ENCODE measurements at places on chromosomes 13 and 19.

GRCh38 chr19:7769171-7769570, 6.1 kb downstream of the CLEC4M start:
- no peak for DNase-seq

DNA sequence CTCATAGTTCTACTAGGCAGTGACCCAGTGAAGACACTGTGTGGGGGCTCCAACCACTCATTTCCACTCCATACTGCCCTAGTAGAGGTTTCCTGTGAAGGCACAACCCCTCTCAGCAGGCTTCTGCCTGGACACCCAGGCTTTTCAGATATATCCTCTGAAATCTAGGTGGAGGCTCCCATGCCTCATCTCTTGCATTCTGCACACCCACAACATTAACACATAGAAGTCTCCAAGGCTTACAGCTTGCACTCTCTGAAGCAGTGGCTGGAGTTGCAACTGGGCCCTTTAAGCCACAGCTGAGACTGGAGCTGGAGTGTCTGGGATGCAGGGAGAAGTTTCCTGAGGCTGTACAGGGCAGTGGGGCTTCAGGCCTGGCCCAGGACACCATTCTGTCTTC, 347.7 kb upstream of the SPRY2 start:
- DNase-seq: no peak

DNA sequence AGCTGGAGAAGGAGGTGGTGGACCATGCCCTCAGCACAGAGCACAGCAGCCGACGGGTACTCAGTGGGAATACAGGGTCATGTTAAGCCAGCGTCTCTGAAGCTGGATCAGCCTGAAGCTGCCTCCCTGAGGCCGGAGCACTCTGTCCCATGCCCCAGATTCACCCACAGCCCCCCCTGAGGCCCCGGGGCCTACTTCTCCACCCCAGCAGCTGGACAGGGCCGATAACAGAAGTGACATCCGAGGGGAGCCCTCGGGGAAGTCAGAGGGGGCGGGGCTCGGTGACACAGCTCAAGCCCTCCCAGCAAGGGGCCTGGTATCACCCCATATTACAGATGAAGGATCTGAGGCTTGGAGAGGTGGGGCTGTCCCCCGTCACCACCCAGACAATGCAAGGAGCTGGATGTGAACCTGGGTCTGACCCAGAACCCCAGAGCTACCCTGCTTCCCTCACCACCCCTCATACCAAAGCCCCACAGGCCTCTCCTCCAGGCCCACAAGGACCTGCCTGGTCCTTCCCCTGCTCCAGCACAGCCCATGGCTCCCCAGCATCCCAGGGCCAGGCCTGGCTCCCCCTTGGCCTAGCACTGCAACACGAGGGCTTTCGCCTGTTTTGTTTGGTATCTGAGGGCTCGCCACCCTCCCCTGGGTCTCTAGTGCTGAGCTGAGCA, 5.7 kb downstream of the R3HDM4 start:
- no peak for DNase-seq

DNA sequence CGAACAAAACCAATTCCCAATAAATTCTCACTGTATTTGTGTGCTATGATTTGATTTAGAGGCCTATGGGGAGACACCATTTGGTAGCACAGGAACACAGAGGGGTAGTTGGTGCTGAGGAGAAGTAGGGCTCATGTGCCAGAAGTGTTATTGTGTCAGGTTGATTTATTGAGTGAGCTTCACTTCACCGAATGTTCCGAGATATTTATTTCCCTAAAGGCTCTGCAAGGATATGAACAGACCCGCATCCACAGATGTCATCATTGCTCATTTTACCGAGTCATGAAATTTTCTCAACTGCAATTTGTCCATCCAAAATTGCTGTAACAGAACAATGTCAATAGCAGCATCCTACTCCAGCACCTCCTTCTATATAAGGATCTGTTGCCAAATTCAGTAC, 69.5 kb downstream of the DACH1 start:
- no peak for DNase-seq

GRCh38 chr13:96621634-96622183, 372.6 kb downstream of the OXGR1 start:
- DNase-seq: no peak

GRCh38 chr13:72109863-72110262, 242.9 kb upstream of the DACH1 start:
- DNase-seq: no peak

GRCh38 chr19:28868836-28869235, 344.1 kb downstream of the UQCRFS1 start:
- DNase-seq: no peak

- no peak for DNase-seq
These were observed 462.5 kb downstream of the KLF5 start for GRCh38 chr13:73521290-73521624.

- DNase-seq: no peak
These were observed 15.4 kb downstream of the FCHO1 start for GRCh38 chr19:17766543-17767131.

DNA sequence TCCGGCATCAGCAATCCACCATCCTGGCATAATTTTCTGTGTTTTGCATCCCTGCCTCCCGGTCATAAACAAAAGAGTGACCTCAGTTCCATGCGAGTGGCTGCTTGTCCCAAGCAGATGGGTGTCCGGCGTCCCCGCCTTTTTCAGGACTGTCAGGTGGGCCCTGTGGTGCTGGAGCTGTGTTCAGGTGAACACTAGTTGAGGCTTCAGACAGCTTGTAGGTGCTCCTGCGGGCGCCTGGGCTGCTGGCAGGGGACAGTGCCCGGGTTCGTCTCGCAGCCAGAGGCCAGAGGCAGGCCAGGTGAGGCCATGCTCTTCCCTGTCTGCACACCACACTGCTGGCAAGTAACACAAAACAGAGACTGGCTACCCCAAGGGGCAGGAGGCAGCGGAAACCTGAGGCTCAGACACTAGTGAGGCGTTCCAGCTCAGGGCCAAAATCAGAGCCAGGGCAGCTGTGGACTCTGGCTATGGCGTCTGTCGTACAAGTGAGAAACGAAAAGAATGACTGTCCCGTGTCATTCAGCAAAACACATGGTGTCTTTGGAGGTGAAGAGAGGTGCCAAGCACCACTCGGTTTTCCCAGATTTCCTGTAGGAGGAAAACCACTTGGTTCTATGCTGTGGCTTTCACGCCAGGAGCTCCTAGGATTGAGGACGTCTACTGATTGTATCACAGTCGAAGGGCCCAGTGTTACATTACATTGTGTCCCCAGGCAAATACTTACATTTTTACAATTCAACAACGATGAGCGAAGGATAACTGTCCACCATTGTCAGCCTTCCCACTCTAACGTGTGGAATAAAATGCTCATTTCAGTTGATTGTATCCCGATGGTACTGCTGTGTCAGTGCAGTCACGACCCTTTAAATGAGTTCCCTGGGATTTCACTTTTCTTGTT, 104.0 kb downstream of the ATP11A start:
- no peak for DNase-seq

- DNase-seq: no peak
These were observed 1606.3 kb upstream of the MIR17HG start for GRCh38 chr13:89740994-89741685.

DNA sequence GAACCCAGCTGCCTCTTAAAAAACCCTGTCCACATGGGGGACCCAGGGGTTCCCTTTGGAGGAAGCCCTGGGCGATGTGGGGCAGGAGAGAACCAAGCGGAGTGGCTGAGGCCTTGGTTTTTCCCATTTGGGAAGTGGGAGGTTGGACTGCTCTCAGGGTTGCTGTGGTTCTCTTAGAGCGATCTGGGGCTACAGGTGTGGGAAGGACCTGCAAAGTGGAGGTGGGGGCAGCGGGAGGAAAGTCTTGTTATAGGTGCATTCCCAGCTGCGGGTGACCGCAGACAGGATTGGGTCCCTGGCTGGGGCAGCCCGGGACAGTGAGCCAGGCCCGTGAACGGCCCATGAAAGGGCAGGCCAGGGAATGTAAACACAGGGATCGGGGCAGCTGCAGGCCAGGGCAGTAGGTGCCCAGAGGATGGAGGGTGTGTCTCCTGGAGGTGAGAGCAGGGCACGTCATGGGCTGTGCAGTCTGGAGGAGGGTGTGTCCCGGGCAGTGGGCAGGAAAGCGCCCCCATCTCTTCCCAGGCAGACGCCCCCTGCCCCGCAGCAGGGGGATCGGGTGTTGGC, 814 bp downstream of the SLC25A23 start:
- no peak for DNase-seq
